ENCODE measurements at places on chromosomes 16 and 17.

- DNase-seq, result no peak
These were observed 20.7 kb downstream of the DRC3 start for GRCh38 chr17:17993366-17993765.

DNA sequence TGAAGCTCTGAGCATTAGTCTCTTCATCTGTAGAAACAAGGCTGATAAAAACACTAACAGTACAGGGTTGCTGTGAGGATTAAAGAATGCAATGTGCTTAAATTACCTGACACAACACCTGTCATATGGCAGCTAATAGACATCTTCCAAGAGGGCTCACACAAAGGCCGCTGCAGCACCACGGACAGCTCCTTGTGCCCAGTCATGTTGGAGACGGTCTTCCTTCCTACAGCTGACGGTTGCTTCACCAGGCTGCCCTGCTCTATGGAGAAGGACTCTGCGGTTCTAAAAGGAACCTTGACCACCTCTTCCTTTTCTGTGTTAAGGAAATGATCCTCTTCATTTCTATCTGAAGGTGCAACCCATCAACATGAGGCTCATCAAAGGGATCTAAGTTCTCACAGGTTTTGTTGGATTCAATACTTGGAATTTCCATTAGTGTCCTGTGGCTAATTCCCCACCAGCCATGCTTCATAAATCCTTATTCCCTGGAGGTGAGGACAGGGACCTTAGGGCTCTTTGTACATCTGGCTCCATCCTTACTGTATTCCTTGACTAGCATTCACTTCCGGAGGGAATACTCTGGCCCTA, 138.9 kb upstream of the CES5A start:
- DNase-seq, result no peak

- no peak for DNase-seq
These were observed 120.6 kb downstream of the SHISA9 start for GRCh38 chr16:13021996-13022395.

GRCh38 chr16:47574091-47575054, 113.2 kb downstream of the PHKB start:
- no peak for DNase-seq

DNA sequence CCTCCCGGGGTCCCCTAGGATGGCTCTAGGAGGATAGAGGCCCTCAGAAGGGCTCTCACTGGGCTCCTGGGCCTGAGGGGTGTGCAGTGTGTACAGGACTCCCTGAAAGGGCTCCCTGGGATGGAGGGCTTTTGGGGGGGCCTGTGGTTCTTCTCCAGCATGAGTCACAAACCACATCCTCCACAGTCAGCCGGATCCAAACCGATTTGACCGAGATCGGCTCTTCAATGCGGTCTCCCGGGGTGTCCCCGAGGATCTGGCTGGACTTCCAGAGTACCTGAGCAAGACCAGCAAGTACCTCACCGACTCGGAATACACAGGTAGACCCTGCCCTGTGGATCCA, 4.5 kb downstream of the TRPV2 start:
- DNase-seq, result peak; percentile 44

GRCh38 chr16:67114793-67115192, 5.1 kb downstream of the PHAF1 start:
- DNase-seq, result no peak

DNA sequence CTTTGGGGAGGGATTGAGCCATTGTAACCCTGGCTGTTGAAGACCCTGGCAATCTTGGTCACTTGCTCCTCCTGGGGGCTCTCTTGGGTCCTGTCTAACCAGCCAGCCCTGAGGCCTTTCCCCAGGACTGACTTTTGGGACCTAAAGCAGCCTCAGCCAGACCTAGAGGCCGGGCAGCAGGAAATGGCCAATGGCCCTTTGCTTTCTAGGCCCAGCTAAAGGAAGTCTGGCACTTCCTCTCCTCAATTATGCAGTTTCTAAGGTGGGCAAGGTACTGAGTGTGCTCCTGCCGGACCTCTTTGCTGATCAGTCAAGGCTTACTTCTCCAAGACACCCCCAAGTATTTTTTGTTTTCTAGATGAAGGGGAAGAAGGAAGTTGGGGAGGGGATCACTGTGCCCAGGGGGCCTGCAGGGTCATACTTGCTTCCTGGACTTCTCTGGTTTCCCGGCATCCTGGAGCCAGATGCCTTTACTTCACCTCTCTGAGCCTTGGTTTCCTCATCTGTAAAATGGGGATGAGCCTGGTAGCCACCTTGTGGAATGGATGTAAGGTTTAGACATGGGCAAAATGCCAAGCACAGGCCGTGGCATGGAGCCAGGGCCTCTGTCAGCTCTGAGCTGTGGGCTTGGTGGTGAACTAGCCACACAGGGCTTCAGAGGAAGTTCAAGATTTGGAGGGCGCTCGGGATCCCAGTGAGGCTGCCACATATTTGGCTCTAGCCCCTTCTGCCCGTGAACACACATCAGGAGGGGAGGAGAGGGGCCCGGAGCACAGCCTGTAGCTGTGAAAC, 8.6 kb downstream of the CX3CL1 start:
- no peak for DNase-seq

GRCh38 chr17:17558431-17558830, 33.1 kb downstream of the PEMT start:
- DNase-seq, result no peak

DNA sequence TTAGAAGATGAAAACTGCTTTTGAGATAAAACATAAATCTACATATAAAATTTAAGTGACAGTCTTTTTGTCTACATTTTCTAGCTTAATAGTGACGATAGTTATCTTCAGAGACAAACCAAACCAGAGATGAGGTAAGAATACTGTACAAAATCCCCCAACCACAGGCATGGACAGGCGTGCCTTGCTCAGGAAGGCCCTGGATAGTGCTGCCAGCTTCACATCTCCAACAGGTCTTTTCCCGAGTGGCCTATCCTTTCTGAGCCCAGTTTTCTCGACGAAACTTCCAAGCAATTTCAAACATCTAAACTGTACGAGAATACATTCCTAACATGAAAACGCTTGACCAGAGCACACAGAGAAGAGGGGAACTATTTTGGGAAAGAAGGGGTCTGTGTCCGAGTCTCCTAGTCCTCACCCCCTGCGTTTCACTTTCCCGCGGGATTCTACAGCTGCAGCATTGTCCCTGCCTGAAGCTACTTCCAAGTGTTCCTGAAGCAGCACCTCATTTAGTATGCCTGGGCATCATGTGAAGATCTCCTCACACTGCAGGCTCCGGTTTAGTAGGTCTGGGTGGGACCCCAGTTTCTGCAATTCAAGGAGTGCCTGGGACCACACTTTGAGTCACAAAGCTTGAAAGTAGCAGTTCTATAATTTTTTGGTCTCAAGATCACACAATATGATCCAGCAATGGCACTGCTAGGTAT, 37.8 kb downstream of the GNA13 start:
- no peak for DNase-seq

DNA sequence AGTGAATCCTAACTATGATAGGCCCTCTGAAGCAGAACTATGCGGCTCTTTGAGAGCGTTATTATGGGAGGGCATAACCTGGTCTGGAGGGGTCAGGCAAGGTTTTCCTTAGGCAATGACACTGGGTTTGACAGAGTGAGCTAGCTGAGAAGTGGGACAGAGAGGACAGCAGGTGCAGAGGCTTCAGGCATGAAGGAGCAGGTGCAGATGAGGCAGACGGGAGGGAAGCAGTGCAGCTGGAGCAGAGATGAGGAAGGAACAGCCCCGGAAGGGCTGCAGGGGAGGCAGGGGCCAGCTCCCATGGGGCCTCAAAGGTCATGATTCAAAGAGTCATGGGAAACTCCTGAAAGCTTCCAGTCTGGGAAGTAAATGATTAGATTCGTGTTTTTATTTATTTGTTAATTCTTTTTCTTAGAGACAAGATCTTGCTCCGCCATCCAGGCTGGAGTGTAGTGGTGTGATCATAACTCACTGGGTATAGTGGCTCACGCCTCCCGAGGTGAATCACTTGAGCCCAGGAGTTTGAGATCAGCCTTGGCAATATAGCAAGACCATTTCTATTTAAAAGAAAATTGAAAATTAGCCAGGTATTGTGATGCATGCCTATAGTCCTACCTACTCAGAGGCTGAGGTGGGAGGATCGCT, 5.4 kb downstream of the MARCHF10 start:
- no peak for DNase-seq

DNA sequence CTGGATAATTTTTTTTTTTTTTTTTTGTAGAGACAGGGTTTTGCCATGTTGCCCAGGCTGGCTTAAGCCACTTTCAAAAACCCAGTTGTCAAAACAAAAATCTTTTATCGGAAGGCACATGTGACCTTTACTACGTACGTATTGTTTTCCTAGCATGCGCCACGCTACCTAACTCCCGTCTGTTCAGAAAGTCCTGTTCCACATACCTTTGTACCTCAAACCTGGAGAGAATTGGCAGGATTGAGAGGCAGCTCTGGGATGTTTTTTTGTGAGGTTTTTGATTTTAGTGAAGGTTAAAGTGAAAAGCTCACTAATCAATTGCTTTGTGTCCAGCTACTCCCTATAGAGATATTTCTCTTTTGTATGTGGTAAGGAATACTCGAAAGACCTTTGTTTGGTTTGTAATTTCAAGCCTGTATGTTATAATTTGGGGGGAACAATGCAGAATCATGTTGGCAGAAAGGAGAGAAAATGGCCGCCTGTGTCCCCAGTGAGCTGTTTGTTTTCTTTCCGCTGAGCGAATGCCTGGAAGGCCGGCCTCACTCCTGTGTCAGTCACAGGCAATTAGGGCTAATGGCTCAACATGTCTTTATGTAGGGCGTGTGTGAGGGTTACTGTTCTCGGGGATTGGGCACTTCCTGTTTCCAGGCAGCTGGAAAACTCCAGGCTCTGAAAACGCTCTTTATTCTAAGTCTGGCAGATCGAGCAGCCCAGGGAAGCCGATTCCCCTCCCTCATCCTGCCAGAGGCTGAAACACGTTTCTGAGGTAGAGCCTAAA, 60.8 kb upstream of the CLEC18A start:
- no peak for DNase-seq

DNA sequence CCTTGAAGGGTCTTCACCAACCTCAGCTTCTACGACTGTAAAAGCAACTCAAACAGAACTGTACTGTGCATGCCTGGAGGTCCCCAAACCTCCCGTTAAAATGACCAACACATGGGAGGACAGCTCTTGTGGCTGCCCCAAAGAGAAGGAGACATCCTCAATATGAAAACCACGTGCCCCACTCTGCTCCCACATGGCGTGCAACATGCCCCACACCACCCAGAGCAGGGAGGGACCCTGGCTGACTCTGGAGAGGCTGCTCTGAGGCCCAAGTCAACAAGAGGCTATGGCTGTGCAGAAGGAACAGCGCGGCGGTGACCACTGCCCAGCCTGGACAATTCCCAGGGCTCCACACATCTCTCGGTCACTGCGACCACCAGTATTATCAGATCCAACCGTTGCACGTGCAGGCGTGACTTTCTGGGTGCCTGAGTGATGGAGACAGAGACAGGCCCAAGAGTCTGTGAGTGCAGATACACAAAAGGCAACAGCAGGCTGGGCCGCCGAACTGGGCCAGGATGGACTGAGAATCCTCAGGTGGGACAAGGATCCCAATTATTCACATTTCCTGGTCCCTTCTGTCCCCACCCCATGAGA, 1.4 kb downstream of the PLD6 start:
- no peak for DNase-seq

DNA sequence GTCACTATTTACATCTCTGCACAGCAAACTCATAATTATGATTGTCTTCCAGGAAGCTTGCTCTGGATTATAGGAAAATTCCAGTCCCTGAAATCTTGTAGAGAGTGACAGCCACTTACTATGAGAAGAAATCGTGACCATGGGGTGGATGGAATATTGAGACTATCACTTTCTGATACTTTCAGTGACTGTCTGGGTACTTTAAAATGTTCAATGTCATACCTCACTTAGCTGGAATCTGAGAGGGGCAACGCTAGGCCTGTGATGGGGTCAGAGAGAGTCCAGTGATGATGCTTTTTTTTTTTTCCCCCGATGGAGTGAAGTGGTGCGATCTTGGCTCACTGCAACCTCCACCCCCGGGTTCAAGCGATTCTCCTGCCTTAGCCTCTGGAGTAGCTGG, 32.2 kb upstream of the RGS9 start:
- no peak for DNase-seq

DNA sequence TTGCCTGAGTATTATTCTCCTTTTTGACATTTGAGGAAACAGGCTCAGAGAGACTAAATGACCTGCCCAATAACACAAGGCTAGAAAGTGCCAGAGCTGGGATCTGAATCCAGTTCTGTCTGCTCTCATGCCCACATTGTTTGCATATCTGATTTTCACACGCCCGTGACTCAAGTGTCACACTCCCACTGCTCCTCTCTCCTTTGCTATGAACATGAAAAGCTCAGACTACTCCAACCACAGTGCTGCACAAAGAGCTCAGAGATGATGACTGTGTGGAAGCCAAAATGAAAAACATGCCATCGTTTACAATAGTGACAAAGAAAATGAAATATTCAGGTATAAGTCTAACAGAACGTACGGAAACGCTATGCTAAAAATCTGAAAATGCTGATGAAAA, 107.9 kb downstream of the SMG6 start:
- no peak for DNase-seq

GRCh38 chr17:27751622-27752490, 48.5 kb downstream of the NOS2 start:
- DNase-seq, result no peak

DNA sequence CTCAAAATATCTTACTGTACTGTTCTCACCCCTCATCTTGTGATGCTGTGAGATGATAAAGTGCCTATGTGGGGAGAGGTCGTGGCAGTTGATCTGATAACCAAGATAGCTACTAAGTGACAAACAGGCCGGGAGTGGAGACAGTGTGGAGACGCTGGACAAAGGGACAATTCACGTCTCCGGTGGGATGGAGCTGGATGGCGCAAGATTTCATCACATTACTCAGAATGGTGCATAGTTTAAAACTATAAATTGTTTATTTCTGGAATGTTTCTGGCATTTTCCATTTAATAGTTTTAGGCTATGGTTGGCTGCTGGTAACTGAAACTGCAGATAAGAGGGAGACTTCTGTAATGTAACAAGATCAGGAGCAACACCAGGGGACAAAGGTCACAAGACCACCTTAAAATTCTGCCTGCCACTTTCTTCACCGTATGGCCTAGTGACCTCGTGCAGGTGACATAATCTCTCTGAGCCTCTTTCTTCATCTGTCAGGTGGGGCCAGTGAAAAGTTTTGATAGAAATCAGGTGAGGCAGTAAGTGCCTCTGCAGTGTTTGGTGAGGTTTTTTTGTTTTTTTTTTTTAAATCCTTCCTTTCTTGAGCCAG, 54.4 kb upstream of the LGALS9 start:
- no peak for DNase-seq

- DNase-seq, result no peak
These were observed 13.5 kb upstream of the KSR1 start for GRCh38 chr17:27442702-27443101.

All from CD4-positive, alpha-beta T cell treated with Interleukin-4 for 1 hour (primary cell).